ENCODE measurements at places on chromosomes 16 and 17. TPM values are rescaled to one million over a fixed set of nuclear protein-coding genes. Genes with fewer than 3 reads are reported as not detected.

Gene PDPR
- polyA plus RNA-seq, result 49.5 TPM

DNA sequence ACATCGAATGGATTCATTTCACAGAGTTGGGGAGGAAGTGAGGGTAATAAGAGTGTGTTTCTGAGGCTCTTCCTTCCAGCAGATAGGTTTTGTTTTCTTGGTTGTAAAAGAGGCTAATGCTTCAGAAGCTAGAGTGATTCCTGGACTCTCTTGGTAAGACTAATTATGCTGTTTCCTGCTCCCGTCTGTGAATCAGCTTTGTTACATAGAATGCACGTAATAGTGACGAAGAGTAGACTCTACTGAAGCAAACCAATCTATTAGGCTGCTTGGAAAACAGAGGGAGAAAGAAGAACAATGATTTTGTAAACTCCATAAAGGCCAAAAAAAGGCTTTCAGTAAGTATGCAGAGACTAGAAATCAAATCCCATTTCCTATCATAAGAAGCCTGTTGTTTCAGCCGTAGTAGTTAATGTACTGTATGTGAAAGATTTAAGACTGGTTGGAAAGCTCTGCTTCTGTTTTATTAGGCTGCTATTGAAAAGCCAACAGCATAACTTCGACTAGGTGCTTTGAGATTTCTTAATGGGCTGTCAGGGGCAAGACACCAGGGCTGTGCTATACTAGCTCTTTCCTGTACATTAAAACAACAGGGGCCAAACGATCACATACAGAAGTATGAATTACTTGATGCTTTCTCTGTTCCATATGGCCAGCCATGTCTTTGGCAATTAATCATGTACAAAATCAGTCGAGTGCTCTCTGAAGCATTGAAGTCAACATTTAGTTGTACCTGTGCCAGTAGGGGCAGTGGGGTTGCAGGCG is 219.0 kb downstream of the FTO start:
- peak; percentile 51 for DNase-seq

GRCh38 chr17:81171941-81172340 is 5.9 kb upstream of the AATK start:
- no peak for DNase-seq

GRCh38 chr16:85234310-85235204 is 122.3 kb upstream of the CIBAR2 start:
- DNase-seq, result peak; percentile 68
